Mucosa of gallbladder (tissue), 1 donor: ENCODE measurements at places on chromosomes 1 and 21.

DNA sequence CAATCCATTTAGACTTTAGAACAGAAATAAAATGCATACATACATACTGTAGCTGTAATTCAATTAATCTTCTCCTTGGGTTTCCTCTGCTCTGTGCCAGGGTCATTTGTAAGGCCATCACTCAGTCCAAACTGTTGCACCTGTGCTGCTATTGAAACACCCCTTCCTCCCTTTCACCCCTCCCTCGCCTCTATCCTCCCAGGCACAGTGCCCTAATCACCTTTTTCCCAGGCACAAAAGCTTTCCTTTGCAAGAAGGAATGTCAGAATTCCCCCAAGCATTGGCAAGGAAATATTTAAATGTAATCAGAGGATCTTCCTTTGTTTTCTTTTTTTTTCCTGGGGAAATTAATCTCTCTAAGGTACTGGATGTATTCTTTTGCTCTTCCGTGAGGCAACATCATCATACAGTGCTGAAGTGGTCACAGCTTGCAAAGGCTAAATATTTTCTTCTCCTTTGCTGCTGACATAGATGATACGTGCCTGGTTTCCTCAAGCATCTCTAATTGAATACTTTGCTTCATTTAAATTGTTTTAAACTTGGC lies 339.3 kb upstream of the NR5A2 start:
- DNase-seq: no peak

DNA sequence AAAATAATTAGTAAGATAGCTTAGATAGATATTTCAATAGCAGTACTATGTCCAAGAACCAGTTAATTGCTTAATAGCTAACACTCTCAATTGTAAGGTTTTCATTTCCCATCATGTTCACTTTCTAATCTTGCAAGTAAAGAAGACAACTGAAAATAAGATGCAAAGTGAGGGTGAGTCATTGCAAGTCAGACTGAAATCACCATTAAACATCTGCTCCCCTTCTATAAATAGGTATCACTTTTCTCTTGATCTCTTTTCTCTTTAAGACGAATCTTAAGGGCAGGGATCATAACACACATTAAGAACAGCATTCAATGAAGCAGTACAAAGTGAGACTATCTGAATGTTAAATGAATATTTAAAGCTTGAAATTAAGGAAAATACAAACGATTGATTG lies 40.4 kb downstream of the UBR4 start:
- DNase-seq: no peak

DNA sequence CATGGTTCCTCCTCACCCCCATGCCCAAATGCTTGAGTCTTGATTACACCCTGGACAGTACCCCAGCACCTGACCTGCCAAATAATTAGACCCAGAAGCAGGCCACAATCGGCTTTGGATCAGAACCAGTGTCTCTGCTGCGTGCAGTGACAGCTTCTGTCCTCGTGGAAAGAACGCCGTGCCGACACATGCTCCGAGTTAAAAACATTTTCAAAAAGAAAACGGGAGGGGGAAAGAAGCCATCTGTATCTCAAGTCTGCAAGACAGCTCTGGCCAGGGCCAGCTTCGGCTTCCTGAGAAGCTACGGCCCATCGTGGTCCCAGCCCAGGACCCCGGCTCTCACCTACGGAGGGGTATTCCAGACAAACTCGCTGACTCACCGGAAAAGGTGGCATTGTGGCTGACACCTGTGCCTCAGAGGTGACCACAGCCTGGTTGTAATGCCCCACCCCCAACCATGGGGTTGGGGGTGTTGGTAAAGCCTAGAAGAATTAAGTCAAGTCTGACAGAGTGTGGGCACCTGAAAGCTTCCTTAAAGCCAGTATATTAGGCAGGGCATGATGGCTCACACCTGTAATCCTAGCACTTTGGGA lies 25.8 kb downstream of the SSBP3 start:
- DNase-seq: no peak

- no peak for DNase-seq
Measured at GRCh38 chr1:205520709-205521108, 16.2 kb downstream of the CDK18 start.

- peak; percentile 77 for DNase-seq
Measured at GRCh38 chr1:167714098-167714438, 7.7 kb upstream of the MPZL1 start.

DNA sequence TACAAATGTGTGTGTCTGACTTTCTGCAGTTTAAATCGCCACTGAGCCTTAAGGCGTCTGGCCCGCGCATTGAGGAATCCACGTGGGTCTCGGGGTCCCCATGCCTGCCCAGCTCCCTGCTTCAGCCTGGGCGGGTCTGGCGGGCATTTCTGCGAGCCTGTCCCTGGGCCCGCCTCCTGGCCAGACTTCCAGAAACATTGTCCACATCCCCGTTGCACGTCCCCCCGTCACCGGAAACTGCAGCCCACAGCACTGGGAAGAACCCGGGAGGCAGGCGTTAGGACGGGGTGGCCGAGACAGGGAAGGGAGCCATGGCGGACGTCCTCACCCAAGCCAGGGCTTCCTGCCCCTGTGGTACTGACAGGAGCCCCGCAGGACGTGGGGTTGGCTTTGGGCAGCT lies 113.1 kb upstream of the COL6A1 start:
- DNase-seq: no peak
